ENCODE measurements at places on chromosomes 2 and 18.

- no peak for DNase-seq
These were observed 304.3 kb downstream of the CDCA7 start for GRCh38 chr2:173658946-173659371.

GRCh38 chr2:42456126-42456839 is 37.5 kb downstream of the KCNG3 start:
- DNase-seq, result peak; percentile 55

DNA sequence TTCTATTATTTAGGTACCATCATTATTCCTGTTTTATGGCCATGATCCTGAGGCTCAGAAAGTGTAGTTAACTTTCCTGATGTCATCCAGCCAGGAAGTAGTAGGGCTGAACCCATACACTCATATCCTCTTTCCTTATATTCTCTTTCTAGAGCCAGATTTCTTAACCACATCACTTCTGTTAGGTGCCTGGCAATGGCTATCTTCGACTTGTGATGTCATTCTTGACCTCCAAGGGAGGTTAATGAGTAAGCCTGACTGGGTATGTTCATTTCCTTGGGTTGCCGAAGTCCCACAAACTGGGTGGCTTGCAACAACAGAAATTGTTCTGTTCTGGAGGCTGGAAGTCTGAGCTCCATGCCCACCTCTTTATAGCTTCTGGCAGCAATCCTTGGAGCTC is 43.4 kb downstream of the ITGB6 start:
- peak; percentile 60 for DNase-seq

DNA sequence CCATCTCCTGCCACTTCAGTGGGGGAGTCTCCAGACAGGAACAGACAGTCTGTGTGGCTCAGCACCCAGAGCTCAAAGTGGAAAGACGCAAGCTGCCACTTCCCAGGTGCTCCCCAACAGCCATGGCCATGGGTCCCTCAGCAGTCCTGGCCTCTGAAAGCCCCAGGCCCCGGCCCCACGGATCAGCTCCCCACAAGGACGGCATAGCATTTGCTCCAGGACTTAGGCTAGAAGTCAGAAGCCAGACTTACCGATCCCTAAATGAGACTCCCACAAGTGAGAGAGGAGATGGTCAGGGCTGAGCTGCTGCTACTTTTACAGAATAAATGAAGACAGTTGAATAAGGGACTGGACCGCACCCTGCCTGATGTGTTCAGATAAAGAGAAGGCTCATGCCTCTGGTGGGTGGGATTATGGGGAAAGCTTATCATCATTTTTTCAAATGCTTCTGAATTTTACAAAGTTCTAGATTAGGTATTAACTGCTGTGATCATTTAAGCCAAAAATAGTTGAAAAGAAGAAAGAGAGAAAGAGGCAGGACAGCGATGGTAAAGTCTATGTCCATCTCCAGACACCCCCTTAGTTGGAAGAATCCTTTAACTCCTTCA is 50.5 kb downstream of the ADD2 start:
- no peak for DNase-seq

DNA sequence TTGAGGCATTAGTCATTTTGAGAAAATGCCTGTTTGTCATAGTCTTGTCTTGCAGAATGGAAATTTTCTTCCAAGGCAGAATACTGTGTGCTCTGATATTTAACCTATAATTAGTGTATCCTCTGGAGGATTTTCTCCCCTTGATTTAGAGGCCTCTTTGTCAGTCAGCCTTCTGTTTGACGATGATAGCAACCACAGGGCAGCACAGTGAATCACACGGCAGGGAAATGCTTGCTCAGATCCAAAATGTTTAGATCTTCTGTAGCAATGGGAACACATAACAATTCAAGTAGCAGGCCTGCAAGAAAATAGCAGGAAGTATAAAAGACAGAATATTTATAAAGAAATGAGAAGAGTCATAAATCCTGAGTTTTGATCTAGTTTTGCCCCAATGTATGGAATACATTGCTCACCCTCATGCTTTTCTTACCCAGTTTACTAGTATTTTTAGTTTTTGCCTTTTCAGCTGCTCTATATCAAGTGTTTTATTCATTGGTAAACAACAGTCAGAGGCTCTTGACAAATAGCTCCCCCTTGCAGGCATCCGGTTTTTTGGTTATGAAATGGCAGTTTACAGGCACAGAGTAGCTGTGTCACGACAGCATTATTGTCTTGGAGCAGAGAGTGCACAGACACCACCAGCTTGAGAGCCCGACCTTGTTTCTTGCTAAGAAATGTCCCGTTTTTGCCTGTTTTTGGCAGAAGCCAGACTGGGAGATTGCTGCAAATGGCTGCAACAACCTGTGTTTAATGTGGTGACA is 185.1 kb downstream of the MYO3B start:
- no peak for DNase-seq

GRCh38 chr2:128472789-128473174 is 154.1 kb upstream of the HS6ST1 start:
- DNase-seq, result no peak

GRCh38 chr2:158004126-158004764 is 97.4 kb upstream of the UPP2 start:
- peak; percentile 38 for DNase-seq

- no peak for DNase-seq
These were observed 1.4 kb downstream of the PHLPP1 start for GRCh38 chr18:62716619-62717168.

GRCh38 chr2:216634370-216635148 is 1.3 kb downstream of the IGFBP2 start:
- no peak for DNase-seq

- DNase-seq, result no peak
These were observed 79.8 kb downstream of the CIB4 start for GRCh38 chr2:26561376-26561775.

- DNase-seq, result no peak
These were observed 70.5 kb upstream of the RTN4 start for GRCh38 chr2:55120634-55121359.

GRCh38 chr2:26585100-26585499 is 56.1 kb downstream of the CIB4 start:
- DNase-seq, result no peak

DNA sequence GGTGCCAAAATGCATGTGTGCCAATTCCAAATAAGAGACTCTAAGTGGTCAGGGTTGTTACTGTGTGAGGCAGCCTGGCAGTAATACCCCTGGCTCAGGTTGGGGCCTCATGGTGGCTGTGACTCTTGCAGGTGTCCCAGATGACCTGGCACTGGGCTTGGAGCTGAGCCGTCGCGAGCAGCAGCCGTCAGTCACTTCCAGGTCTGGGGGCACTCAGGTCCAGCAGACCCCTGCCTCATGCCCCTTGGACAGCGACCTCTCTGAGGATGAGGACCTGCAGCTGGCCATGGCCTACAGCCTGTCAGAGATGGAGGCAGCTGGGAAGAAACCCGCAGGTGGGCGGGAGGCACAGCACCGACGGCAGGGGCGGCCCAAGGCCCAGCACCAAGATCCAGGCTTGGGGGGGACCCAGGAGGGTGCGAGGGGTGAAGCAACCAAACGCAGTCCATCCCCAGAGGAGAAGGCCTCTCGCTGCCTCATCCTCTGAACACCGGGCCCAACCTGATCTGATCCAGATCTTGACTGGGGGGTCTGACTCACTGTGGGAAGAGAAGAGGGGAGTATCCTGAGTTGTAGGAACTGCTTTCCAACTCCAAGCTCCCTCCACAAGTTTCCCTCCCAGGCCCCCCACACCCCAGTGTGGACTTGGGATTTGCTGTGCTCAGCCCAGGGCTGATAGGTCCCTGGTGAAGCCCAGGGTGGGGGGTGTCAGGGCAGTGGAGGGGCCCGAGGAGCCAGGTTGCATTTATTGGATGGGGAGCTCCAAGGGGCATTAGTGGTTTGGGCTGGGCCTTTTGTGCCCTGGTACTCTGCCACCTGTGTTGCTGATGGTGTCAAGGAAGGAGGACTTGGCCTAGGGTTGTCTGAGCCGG is 5.6 kb downstream of the DNAJB2 start:
- no peak for DNase-seq

DNA sequence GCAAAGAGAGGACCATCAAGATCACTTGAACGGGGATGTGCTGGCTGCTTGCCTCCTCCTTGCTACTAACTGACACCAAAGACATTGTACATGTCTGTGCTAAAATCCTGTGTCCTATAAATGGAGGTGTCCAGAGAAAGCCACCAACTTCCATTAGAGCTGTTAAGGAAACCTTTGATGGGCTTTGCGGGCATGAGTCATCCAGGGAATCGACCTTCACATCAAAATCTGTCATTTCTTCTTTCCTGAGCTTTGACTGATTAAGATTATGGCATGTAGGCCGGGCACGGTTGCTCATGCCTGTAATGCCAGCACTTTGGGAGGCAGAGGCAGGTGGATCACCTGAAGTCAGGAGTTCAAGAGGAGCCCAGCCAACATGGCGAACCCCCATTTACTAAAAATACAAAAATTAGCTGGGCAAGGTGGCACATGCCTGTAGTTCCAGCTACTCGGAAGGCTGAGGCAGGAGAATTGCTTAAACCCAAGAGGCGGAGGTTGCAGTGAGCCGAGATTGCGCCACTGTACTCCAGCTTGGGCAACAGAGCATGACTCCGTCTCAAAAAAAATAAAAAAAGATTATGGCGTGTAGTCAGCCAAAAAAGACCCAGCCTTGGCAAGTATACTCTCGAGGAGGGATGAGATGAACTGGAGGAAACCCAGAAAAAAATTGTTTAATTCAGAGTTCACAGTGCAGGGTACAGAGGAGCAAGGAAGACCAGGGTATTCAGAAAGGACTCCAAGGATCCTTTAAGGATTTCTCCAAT is 115.8 kb downstream of the CABLES1 start:
- peak; percentile 22 for DNase-seq

GRCh38 chr18:23154823-23155500 is 19.7 kb downstream of the CABLES1 start:
- DNase-seq, result no peak

- peak; percentile 7 for DNase-seq
These were observed 259.4 kb upstream of the ETAA1 start for GRCh38 chr2:67137699-67138098.

All from epithelial cell of esophagus (primary cell).